ENCODE measurements at places on chromosomes 5 and 9.

- DNase-seq = no peak
Observed at GRCh38 chr5:179802950-179803562, 3.6 kb downstream of the MGAT4B start.

DNA sequence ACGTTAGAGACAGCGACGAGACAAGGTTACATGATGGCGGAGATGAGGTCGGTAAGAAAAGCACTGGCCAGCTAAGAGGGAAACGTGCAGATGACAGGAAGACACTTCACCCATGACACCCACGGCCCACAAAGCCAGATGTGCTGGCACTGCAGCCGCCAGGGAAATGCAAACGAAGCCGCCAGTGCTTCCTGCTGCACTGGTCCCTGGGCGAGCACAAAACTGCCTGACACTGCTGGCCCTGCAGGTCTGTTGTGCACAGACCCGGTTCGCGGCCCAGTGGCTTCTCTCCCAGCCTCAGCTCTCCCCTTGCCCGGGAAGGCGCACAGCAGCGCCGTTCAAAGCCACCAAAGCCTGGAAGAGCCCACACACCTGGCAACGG is 20.3 kb downstream of the QSOX2 start:
- no peak for DNase-seq

- DNase-seq = no peak
Observed at GRCh38 chr5:33065131-33065530, 354.0 kb downstream of the NPR3 start.

DNA sequence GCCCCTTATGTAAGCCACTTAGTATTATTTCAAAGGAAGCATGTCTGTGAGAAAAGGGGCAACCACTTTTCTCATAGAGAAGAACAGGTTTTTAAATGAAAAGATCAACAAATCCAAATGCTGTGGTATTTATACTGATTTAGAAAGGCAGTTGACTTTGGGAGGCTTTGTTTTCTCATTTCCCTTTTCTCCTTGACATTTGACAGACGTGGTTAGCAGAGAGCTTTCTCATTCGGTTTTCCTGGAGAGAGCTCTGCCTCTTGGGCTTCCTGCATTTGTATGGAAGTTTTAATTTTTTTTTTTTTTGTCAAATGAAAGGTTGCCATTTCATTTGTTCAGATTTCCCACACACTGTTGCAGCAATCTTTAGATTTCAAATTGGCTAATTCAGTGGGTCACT is 62.5 kb downstream of the EXOSC2 start:
- peak; percentile 36 for DNase-seq

DNA sequence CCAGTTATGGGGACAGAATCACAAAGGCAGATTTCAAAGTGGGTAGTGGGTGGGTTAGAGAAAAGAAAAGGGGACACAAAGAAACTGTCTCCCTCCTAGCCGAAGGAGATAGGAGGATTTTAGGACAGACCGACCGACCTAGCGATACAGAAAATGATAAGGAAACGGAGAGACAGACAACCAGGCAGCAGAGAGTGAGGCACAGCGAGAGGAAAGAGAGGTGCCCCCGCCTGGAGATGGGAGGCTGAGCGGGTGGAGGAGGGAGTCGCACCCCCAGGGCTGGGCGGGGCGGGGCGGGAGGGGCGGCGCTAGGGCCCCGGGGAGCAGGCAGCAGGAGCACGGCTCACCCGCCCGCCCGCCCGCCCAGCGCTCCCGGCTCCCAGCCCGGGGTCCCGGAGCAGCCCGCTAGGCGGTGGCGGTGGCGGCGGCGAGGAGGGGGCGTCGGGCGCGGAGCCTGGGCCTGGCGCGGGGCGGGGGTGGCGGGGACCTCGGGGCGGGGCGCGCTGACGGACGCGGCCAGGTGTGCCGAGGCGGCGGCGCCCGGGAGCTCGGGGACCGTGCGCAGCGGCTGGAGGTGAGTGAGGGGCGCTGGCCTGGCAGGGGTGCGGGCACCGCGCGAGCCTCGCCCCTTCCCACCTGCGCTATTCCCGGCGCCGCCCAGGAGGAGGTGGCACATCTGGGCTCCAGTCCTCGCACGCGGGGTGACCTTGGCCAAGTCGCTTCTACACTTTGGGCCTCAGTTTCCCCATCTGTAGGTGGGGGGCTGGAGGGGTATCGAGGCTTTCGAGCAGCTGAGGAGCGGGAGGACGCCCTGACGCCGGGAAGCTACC is 15.9 kb upstream of the SYNPO start:
- peak; percentile 40 for DNase-seq

- no peak for DNase-seq
Observed at GRCh38 chr5:43096916-43097315, 23.8 kb upstream of the ZNF131 start.

- no peak for DNase-seq
Observed at GRCh38 chr9:7542126-7542525, 257.5 kb downstream of the DMAC1 start.

DNA sequence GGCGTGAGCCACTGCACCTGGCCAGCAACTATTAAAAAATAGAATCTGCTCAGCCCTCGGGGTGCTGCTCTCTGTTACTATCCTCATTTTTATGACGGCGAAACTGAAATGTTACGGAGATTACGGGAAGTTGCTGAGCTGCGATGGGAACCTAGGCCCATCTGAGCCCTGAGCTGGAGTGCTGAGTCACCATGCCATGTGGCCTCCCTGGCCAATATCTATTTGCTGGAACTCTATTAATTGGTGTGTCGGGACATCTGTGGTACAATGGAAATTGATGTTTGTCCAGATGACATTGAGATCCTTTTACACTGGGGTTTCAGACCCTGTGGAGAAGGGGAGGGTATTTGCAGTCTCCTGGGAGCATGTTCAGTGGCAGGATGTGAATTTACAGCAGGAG is 8.1 kb downstream of the PRDM12 start:
- DNase-seq = no peak

GRCh38 chr9:122261469-122261881 is 3.2 kb downstream of the RBM18 start:
- peak; percentile 72 for DNase-seq

DNA sequence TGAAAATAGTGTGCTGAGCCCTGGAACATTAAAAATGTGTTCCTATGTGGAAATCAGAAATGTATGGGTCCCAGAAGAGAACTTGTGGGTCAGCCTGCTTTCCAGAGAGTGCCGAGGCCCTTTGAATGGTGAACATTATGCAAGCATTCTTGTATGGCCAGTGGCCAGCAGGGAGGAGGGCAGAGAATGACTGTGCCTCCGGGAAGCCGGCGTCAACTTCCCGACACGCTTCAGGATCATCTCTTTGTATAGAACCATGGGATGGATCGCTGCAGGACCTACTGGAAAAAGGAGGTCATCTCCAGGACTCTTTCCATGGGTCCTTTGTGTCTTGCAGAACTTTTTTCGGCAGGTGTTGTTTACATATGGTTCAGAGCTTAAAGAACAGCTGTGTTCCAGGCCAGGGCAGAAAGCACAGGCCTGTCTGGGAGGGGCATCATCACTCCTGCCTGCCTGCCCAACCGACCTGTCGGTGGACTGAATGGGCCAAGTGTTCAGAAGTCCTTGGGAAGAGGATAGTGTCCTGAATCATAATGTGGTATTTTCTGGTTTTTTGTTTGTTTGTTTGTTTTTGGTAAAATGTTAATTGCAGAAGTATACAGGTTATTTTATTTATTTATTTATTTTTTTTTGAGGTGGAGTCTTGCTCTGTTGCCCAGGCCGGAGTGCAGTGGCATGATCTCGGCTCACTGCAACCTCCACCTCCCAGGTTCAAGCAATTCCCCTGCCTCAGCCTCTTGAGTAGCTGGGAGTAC is 9.0 kb downstream of the PRRC2B start:
- peak; percentile 92 for DNase-seq

DNA sequence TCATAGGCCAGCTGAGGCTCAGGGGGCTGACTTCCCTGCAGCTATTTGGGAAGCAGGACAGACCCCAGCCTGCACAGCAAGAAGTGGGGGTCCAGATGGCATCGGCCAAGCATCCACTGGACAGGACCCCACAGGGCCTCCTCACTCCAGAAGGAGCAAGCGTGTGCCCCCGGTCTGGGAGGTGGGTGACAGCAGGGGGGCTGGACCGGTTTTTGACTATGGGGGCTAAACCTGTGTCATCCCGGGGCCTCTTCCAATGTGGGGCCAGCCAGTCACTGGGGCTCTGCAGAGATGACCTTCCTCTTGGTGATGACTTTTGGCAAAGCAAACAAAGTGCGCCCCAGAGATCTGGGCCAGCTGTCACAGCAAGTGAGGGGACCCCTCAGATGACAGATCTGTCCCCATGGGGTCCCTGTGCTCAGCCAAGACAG is 163.9 kb downstream of the OLFM1 start:
- no peak for DNase-seq

DNA sequence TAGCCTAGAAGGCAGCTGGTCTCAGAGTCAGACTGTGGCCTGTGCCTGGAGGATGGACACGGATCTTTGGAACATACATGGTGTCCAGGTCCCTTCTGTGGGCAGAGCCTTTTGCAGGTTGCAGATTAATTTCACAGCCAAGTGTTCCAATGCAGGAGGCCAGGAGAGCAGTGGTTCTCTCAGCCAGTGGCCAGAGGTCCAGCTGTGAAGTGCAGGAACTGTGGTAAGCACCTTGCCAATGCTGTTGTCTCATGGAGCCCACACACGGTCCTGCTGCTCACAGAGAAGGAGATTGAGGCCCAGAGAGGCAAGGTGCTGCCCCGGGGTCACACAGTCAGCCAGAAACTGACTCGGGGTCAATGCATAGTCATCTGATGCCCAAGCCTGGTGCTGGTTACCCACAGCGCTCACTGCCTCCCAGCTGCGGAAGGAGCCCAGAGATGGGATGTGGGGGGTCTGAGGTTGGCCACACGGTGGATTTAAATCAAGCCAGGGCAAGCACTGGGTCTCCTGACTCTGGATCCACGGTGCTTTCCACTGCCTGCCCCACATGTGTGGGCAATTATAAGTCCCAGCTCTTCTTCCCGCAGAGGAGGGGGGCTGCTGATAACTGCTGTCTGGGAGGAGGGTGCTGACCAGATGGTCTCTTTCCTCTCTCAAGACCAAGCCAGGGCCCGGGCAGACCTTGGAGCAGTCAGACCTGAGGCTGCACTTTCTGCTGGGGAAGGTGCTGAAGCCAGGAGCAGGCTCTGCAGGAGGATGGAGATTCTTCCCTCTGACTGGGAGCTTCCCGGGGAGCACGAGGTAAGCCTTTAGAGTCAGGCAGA is 2.8 kb downstream of the PDGFRB start:
- peak; percentile 70 for DNase-seq

DNA sequence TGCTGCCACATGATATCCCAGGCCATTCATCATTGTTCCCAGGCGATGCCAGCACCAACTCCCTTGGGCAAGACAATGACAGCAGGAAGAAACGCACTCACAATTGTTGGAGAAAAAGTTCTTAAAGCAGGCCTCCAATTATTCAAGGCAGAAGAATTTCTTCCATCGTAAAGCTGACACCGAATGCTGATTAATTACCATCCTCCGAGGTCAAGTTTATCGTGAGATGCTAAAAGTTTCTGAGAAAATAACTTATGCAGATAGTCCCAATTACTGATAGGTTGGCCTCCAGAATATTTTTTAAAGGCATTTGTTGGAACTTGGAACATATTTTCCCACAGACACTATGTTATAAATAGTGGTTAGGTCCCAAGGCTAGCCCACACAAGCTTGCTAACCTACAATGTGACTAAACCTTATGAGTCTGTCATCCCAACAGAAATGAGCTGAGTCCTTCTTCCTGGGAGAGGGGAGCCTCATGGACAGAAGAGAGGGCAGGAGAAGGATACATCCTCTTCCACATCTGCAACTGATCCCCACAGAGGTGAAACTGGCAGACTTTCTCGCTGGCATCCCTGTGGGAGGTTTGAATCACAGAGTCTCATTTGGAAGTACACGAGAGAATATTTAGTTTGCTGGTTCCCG is 202.4 kb upstream of the TBC1D2 start:
- DNase-seq = peak; percentile 68

- DNase-seq = peak; percentile 70
Observed at GRCh38 chr5:92543201-92543600, 1037.8 kb downstream of the NR2F1-AS1 start.

- DNase-seq = no peak
Observed at GRCh38 chr9:86795047-86795442, 152.3 kb downstream of the GAS1 start.

DNA sequence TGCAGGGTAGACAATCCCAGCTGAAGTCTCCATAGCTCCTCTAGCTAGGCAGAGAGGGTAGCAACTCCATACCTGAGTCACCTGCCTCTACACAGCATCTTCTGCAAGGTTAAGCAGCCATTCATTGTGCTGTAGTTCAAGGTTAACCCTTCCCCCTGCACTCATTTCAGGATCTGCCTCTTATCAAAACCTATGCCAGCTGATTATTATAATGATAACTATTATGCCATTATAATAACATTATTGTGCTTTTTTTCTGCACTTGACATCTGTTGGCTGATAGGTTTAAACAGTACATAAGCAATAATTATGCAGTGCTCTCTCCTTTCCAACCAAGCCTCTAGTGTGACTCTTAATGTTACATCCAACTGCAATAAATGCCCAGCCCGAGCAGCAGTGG is 17.3 kb downstream of the SIL1 start:
- DNase-seq = no peak

DNA sequence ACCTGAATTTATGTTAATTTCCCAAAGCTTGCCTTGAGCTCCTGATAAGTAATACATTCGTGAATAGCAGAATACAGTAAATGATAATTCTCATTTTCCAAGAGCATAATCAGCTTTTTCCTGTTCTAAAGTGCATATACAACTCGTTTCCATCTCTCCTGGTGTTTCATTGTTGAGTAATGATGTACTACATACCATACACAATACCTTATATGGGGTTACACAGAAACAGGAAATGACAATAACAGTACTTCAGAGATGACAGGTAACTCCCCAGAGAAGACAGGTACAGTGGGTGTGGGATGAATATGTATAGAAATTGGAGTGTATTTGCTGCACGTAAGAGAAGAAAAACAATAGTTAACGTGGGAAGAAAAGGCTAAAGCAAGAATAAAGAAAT is 287.1 kb downstream of the TENT4A start:
- DNase-seq = no peak

GRCh38 chr9:32787816-32788215 is 4.5 kb downstream of the TMEM215 start:
- no peak for DNase-seq

- peak; percentile 38 for DNase-seq
Observed at GRCh38 chr9:15155826-15156225, 151.2 kb downstream of the TTC39B start.
